Stomach (tissue), 19 donors: ENCODE measurements at places on chromosomes 4 and X. TPM values are rescaled to one million over a fixed set of nuclear protein-coding genes. Genes with fewer than 3 reads are reported as not detected.

Gene OPRPN
- polyA plus RNA-seq: not detected

DNA sequence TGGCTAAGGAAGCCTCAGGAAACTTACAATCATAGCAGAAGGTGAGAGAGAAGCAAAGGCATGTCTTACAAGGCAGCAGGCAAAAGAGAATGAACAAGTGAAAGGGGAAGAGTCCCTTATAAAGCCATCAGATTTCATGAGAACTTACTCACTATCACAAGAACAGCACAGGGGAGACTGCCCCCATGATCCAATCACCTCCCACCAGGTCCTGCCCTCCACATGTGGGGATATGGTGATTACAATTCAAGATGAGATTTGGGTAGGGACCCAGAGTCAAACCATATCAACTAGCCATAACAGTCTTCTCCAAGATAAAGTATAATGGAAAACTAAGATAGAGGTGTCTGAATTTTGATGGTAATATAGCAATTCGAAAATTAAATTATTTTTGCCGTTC lies 534.3 kb downstream of the ADGRL3 start:
- H3K36me3 ChIP-seq: no peaks in the 10 kb centered on the region
- H3K27ac ChIP-seq: no peak overlapping the region
- H3K4me3 ChIP-seq: no peak overlapping the region
- no peak for DNase-seq

- no peak overlapping the region for H3K27ac ChIP-seq
- H3K36me3 ChIP-seq: no peaks in the 10 kb centered on the region
- DNase-seq: no peak
- no peak overlapping the region for H3K4me3 ChIP-seq
These were observed 515.6 kb upstream of the GNPDA2 start for GRCh38 chr4:45241976-45242375.

- H3K36me3 ChIP-seq: no peaks in the 10 kb centered on the region
- DNase-seq: peak; percentile 35
- H3K27ac ChIP-seq: peak overlapping the region; percentile 89
- peak overlapping the region; percentile 98 for H3K4me3 ChIP-seq
These were observed 648 bp downstream of the GRK4 start for GRCh38 chr4:2963966-2964471.

Gene CRMP1
- polyA plus RNA-seq: 2.1 TPM

GRCh38 chr4:112840061-112840460 lies 203.1 kb downstream of the LARP7 start:
- no peak overlapping the region for H3K27ac ChIP-seq
- no peaks in the 10 kb centered on the region for H3K4me1 ChIP-seq
- no peaks in the 10 kb centered on the region for H3K27me3 ChIP-seq
- no peaks in the 10 kb centered on the region for H3K36me3 ChIP-seq
- no peak for DNase-seq

- DNase-seq: no peak
- no peak overlapping the region for H3K4me3 ChIP-seq
- H3K36me3 ChIP-seq: no peaks in the 10 kb centered on the region
- no peaks in the 10 kb centered on the region for H3K27me3 ChIP-seq
- H3K4me1 ChIP-seq: no peaks in the 10 kb centered on the region
- H3K27ac ChIP-seq: no peak overlapping the region
These were observed 37.7 kb upstream of the PLAC1 start for GRCh38 chrX:134695999-134696398.

DNA sequence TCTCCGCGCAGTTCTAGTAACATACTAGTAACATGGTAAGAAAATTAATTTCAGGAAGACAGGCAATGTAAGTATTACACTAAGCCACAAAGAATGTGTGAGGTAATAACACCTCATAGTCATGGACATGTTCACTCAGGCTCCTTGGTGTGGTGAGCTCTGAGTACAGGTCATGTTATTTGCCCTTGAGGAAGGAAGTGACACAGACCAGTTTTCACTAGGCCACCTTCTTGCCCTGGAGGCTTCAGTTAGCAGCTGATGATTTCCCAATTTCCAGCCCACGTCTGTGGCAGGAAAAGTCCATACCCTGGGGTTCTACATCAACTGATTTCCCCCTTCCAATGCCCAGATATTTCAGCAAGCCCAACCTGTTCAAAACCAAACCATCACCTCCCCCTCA lies 6.7 kb downstream of the APOO start:
- DNase-seq: peak; percentile 35
- no peak overlapping the region for H3K4me3 ChIP-seq
- H3K27ac ChIP-seq: peak overlapping the region; percentile 72
- H3K4me1 ChIP-seq: peaks cover 4% of the 10 kb centered on the region
- no peaks in the 10 kb centered on the region for H3K36me3 ChIP-seq

Gene KIAA1210
- not detected for polyA plus RNA-seq

GRCh38 chrX:46814966-46815365 lies 21.9 kb upstream of the RP2 start:
- no peaks in the 10 kb centered on the region for H3K36me3 ChIP-seq
- H3K4me1 ChIP-seq: no peaks in the 10 kb centered on the region
- DNase-seq: no peak
- H3K27me3 ChIP-seq: peaks cover 6% of the 10 kb centered on the region

- no peak for DNase-seq
- H3K36me3 ChIP-seq: no peaks in the 10 kb centered on the region
- H3K4me1 ChIP-seq: peaks cover 8% of the 10 kb centered on the region
- H3K27ac ChIP-seq: no peak overlapping the region
- no peaks in the 10 kb centered on the region for H3K27me3 ChIP-seq
- no peak overlapping the region for H3K4me3 ChIP-seq
These were observed 2.7 kb downstream of the SCML2 start for GRCh38 chrX:18351784-18352183.

DNA sequence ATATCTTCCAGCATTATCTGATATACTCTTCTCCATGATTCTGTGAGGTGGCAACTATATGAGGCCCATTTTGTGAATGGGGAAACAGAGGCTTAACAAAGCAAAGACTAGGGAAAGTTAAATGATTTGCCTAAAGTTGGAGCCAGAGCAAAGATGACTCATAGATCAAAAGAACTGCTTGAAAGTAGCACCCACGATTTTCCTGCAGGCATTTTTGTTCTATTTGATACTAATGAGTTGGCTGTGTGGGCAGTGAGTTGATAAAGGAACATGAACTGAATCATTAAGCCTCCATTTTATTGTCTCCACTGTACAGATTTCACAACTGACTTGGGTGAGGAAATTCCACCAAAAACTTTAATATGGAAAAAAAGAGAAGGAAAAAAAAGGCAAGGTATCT lies 138.9 kb upstream of the IGFBP7 start:
- H3K4me1 ChIP-seq: no peaks in the 10 kb centered on the region
- H3K36me3 ChIP-seq: no peaks in the 10 kb centered on the region
- no peaks in the 10 kb centered on the region for H3K27me3 ChIP-seq
- H3K27ac ChIP-seq: no peak overlapping the region

DNA sequence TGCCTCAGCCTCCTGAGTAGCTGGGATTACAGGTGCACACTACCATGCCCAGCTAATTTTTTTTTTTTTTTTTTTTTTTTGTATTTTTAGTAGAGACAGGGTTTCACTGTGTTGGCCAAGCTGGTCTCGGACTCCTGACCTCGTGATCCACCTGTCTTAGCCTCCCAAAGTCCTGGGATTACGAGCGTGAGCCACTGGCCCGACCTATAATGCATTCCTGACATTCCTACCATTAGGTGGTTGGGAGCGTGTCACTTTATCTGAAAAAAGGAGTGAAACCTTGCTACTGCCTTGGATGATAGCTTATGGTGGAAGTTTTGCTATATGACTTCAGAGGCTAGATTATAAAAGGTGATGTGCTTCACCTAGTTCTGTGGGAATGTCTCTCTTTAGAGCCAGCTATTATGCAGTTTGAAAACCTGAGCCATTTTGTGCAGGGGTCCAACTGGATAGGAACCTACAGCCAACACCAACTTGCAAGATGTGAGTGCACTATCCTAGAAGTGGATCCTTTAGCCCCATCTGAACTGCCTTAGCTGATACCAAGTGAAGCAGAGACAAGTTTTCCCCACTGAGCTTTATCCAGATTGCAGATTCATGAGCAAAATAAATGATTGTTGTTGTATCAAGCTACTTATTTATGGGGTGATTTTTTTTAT lies 29.8 kb upstream of the EMCN start:
- no peak overlapping the region for H3K27ac ChIP-seq
- no peaks in the 10 kb centered on the region for H3K4me1 ChIP-seq
- no peak overlapping the region for H3K4me3 ChIP-seq
- H3K36me3 ChIP-seq: no peaks in the 10 kb centered on the region
- no peaks in the 10 kb centered on the region for H3K27me3 ChIP-seq
- no peak for DNase-seq

Gene CAPN6
- 1.1 TPM for polyA plus RNA-seq

Gene AMTN
- 0.23 TPM for polyA plus RNA-seq

Gene CC2D2A
- polyA plus RNA-seq: 5.7 TPM

DNA sequence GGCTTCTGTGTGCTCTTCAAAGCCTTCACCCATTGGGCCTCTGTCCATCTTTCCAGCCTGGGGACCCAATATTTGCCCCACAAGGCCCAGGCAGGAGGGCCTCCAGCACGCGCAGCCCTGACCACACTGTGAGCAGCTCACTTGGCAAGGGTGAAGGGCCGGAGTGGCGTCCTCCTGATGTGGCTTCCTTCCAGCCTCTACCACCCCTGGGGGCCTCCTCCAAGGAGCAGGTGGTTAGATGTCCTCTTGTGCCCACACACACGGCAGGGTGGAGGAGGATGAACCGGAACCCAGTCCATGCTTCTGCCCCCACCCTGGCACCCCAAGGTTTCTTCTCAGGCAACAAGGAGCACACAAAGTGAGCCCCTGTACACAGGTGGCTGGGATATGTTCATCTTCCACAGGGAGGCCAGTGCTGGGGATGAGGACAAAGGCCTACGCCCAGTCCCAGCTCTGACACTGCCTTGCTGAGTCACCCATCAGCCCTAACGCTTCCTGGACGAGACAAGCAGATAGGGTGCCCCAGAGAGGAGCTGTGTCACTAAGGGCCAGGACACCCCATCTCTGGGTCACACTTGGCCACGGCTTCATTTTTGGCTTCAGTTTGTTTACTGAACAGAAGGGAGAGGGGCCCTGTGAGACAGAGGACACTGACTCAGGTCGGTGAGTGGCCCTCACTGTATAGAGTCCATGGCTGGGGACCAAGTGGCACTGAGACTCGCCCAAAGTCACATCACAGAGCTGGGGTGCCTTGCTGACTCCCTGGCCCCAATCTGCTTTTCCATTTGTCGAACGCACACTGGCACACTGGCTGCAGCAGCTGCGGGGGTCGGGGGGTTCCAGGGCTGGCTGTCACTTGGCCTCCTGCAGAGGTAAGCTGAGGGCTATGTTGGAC lies 1.9 kb downstream of the UBL4A start:
- DNase-seq: no peak
- no peaks in the 10 kb centered on the region for H3K4me1 ChIP-seq
- H3K27me3 ChIP-seq: no peaks in the 10 kb centered on the region
- H3K36me3 ChIP-seq: peaks cover 30% of the 10 kb centered on the region
